ENCODE measurements at places on chromosomes 3 and 15.

DNA sequence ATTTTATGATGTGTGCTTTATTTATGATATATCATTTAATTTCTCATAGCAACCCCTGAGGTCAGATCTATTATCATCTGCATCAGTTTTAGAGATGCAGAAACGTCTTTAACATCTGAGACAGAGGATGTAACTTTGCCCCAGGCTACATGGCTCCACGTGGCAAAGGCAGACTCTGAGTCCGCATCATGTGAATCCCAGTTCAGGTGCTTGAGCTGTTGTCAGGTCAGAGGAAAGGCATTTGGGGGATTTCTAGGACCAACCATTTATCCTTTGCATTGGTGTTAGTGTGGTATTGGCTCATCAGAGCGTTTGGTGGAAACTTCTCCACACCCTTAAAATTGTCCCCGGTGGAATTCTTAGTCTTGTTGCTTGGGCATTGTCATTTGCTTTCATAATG is 10.8 kb downstream of the CACNA2D3 start:
- DNase-seq, result no peak

DNA sequence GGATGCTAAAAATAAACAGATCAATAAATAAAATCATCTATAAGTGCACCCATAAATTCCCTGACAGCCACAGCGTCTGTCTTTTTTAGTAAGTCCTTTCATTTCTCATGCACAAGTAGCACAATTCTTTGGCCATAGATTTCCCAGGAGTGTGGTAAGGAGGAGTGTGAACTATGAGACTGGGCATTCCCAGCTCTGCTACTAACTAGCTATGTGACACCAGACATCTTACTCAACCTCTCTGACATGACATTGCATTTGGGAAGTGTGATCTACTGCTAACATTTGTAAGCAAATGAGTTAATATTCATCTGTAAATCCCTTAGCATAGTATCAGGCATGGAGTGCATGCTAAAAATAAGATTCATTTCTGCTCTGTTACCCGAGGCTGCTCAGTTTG is 301.7 kb downstream of the NTRK3 start:
- DNase-seq, result no peak

GRCh38 chr15:64763021-64763420 is 12.4 kb downstream of the RBPMS2 start:
- no peak for DNase-seq

- DNase-seq, result no peak
These were observed at the start of gene NEIL1 for GRCh38 chr15:75346796-75347221. Gene NEIL1 (plus strand): TSS chr15:75347039. CDS start chr15:75348906, 1,867 bp downstream.

- no peak for DNase-seq
These were observed 145.2 kb downstream of the FILIP1L start for GRCh38 chr3:99969136-99969535.

GRCh38 chr15:84057714-84058331 is 177.8 kb upstream of the GOLGA6L4 start:
- DNase-seq, result no peak

- no peak for DNase-seq
These were observed 67.5 kb downstream of the LRCH3 start for GRCh38 chr3:197858598-197858997.

- no peak for DNase-seq
These were observed 543 bp downstream of the ARPIN start for GRCh38 chr15:89912145-89912673.

GRCh38 chr3:185046164-185046515 is 106.7 kb downstream of the C3orf70 start:
- DNase-seq, result no peak

- no peak for DNase-seq
These were observed 36.6 kb downstream of the ATP2B2 start for GRCh38 chr3:10468613-10469354.

- no peak for DNase-seq
These were observed 84.4 kb upstream of the MEX3B start for GRCh38 chr15:82130248-82130647.

- DNase-seq, result no peak
These were observed 98.4 kb upstream of the PFN2 start for GRCh38 chr3:150069154-150069527.

- no peak for DNase-seq
These were observed 4.8 kb upstream of the CCR5 start for GRCh38 chr3:46365737-46366524.

- no peak for DNase-seq
These were observed 475 bp upstream of the SPINT1 start for GRCh38 chr15:40843261-40843884.

DNA sequence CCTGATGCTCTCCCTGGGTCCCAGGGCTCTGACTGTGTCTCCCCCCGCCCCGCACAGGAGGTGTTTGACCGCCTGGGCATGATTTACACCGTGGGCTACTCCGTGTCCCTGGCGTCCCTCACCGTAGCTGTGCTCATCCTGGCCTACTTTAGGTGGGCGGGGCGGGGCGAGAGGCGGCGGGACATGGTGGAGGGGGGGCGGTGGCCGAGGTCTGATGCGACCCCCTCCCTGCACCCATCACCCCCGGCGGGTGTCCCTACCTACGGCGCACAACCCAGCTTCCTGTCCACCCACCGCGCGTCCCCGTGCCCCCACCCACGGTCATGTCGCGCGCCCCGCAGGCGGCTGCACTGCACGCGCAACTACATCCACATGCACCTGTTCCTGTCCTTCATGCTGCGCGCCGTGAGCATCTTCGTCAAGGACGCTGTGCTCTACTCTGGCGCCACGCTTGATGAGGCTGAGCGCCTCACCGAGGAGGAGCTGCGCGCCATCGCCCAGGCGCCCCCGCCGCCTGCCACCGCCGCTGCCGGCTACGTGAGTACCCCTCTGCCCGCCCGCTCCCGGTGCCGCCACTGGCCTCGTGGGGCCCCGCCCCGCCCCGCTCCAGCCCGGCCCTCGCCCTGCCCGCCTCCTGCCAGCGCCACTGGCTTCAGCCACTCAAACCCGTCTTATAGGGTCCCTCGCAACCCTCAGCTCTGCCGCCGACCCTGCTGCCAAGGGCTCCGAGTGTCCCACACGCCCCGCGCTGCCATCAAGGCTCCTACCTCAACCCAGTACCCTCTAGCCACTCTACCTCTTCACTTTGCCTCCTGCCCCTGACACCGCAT is 21.0 kb downstream of the PTH1R start:
- DNase-seq, result no peak

DNA sequence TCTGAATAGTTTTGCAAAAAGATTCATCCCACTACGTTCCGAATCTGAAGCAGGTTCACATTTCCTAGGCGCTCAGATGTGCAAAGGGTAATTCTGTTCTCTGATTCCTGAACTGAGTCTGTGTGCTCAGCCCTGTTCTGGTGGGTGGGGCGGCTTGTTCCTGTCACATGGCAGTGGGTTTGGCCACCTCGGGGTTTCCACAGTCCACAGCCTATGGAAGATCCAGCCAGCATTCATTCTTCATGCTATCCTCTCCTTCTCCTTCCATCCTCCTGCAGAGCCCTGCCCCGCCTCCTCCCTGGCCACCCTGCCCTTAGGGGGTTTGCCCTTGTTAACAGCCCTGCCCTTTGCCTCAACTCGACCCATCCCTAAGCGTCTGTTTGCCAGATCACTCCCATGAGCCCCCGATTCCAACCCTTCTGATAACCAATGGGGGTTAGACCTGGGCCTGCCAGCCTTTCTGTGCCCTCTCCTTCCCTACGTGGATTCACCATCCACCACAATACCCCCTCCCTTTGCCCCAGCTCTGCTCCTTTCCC is 31.0 kb downstream of the PRR20G start:
- DNase-seq, result no peak

DNA sequence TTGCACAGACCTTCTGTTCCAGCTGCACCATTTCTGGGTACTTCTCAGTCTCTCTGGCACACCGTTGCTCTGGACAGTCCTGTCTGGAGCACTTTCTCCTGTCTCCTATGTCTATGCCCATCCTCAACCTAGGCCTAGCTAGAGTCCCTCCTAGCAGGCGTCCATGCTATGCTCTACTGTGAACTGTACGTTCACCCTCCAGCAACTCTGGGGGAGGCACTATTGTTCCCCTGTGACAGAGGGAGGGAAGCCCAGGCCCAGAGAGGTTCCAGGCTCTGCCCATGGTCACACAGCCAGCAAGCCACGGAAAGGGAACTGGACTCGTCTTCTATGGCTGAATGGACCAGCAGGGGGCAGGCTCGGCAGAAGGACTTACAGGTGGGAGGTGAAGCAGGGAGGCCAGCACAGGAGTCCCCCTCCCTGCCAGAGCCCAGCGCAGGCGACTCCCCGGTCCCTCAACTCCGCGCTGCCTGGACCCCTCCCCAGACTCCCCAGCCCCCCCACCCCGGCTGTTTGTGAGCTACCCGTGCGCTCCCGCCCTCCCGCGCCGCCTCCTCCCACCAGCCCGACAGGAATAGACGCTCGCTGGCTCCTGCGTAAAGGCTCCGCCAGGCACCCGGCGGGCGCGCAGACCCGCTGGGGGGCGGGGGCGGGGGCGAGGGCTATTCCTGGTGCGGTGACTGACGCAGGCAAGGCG is 1.7 kb upstream of the LINGO1 start:
- peak; percentile 44 for DNase-seq

- no peak for DNase-seq
These were observed 14.2 kb downstream of the RAP2B start for GRCh38 chr3:153176197-153176596.

GRCh38 chr15:53197426-53197839 is 407.3 kb upstream of the ONECUT1 start:
- DNase-seq, result no peak

DNA sequence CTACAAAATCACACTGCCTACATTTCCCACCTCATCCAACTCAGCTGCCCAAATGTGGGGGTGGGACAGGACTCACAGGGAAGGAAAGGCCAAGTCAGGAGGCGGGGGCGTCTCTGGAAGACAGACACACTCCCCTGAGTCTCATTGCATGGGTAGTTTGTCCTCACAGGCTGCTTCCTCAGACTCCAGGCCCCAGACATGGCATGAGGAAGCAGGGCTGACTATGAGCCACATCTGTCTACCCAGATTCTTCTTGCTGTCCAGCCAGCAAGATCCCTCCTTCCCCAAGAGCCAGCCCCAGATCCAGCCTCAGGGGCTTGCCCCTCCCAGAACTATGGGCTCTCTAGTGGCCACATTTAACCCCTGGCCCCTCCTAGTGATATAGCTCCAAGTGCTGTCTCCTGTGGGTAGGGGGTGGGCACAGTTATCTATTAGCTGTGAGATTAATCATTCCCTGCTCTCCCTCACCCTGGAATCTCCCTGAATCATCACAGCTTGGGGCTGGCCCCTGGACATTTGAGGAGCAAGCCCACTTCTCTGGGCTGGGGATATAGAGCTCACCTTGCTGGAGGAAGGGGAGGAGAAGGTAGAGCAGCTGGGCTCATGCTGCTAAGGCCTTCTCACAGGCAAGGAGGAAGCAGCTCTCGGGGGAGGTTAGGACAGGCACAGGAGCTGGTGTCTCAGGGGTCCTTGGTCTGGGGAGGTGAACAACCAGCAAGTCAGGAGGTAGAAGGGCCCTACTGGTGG is 2.1 kb upstream of the CCDC33 start:
- DNase-seq, result no peak

DNA sequence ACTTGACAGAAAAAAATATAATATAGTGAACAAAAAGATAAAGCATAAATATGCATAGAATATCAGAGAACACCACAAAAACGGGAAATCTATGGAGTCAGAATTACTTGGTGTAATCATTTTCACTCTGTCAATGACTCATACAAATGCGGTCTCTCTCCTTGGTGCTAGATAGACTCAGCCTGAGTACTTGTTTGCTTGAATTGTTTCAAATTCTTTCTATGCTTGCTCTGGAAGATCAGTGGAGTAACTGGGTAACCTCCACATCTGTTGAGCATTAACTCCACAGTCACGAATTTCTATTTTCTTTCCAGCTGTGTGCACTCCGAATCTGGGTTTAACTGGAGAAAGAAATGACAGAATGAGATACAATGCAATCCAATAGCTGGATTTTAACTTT is 760.4 kb downstream of the ZPLD1 start:
- no peak for DNase-seq

- DNase-seq, result no peak
These were observed 31.7 kb downstream of the FRMD5 start for GRCh38 chr15:44163370-44163769.

DNA sequence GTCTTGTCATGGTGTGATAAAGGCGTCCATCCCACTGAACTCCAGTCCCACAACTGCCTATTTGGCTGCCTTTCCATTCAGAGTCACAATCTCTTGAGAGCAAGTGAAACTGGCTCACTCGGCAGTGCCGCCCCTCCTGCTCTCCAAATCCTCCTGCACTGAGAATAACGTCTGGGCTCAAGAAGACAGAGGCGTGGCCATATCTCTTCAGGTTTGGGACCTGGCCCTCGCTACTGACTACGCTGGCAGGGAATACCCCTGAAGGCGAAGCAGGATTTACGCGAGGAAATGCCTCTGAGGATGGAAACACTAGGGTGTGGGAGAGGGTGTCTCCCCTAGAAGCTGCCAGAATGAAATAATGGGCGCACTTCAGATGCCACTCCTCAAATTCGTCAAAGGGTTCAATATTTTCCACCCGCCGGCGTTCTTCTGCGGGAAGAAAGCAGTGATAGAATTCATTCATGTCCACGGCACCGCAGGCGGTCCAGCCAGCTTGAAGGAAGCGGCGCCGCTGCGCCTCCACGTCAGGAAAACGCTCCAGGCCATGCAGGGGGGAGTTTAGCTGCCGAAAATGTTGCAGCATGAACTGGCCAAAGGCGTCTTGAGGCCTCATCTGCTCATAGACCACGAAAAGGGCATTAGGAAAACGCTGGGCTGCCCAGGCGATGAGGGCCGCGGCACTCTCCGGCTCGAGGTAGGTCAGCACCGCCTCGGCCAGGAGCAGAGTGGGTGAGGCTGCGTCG is 985 bp downstream of the LCMT2 start:
- DNase-seq, result no peak

GRCh38 chr15:69105451-69105985 is 54.9 kb upstream of the GLCE start:
- DNase-seq, result no peak

GRCh38 chr3:108804437-108804836 is 18.1 kb upstream of the TRAT1 start:
- no peak for DNase-seq

DNA sequence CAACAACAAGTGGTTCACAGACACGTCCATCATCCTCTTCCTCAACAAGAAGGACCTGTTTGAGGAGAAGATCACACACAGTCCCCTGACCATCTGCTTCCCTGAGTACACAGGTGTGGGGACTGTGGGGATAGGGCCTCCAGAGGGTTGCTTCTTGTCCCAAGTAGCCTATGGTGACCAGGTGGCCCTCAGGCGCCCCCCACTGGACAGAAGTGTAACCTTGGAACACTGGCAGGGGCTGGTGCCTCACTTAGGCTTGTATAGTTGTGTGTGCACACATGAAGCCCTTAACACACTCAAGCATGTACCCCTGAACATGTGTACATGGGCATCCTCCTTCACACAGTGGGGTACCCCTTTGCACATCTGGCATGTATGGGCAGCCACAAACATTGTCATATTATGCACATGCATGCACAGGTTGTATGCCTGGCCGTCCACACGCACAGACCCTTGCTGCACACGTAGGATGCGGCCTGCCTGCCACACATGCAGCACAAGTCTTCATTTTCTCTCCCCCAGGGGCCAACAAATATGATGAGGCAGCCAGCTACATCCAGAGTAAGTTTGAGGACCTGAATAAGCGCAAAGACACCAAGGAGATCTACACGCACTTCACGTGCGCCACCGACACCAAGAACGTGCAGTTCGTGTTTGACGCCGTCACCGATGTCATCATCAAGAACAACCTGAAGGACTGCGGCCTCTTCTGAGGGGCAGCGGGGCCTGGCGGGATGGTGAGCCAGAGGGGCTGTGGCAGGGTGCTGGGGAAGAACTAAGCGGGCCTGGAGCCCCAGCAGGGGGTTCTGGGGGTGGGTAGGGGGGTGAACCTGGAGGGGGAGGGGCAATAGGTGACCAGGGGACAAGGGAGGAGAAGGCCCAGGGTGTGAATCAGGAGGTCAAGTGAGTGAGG is 11.7 kb upstream of the SEMA3B start:
- DNase-seq, result no peak

GRCh38 chr3:36649125-36649524 is 115.2 kb downstream of the DCLK3 start:
- DNase-seq, result no peak

Data from activated B cell treated with CpG ODN at 0.5 μM for 24 hours (primary cell).